ENCODE measurements at places on chromosomes 7 and 10.

GRCh38 chr7:54543051-54543488 lies 895 bp downstream of the VSTM2A start:
- DNase-seq = no peak

DNA sequence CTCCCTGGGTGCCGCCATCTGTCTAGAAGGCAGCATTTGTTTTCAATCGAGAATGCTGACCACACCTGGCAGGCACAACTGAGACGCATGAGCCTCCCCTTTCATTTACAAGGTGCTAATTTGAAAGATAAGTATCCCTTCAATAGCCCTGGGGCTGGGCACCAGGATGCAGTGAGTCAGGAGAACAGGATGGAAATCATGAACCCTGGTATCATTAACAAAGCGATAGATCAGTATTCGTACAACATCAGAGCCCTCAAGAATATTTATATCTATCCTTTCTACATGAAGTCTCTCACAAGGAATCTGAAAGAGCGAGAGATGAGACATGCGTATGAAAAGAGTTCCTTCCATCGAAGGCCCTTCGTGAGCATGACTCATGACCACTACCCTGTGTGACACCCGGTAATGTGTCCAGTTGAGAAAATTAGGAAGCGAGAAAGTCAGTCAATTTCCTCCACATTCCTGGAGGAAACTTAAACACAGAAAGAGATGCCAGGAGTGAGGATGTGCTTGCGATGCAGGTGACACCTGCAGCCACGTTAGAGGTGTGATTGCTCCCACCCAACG lies 123.1 kb upstream of the PITRM1 start:
- no peak for DNase-seq

DNA sequence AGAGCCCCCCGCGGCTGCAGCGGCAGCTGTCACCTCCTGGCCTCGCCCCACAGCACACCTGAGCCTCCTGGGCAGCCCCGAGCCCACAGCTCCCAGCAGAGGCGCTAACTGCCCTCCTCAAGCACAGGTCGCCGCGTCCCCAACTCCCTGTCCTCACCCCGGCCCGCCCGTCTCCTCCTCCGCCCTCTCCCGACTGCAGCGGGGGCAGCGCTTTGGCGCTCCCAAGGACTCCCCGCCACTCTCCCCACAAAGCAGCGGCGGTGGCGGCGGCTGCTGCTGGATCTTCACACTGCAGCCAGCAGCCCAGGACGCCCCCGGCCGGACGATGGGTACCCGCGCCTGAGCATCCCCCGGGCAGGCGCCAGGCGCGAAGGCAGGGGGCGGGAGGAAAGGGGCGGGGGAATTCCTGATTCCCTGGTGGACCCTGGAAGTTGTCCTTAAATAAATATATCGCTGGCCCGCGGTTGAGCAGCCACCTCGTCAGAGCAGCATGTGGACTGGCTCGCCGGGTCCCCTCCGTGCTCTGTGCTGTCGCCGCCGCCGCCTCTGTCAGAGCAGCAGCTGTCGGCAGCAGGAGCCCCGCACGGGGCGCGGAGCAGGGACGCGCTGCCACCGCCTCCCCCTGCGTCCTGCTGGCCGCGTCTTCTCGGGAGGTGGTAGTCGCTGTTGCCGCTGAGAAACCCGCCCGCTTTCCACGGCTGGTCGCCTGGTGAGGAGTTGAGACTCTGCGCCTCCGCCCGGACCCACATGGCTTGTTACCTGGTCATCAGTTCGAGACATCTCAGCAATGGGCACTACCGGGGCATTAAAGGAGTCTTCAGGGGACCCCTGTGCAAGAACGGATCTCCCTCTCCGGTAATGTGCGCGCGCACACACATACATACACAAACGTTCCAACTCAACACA lies at the start of gene ZNF804B:
Gene ZNF804B (plus strand): TSS at position 471 of the 906 bp plus-strand sequence. CDS start 277 bp downstream, at position 748.
- DNase-seq = no peak

- no peak for DNase-seq
Measured at GRCh38 chr10:101451667-101452069, 97.7 kb downstream of the BTRC start.

GRCh38 chr7:57199252-57199651 lies 67.0 kb upstream of the ZNF479 start:
- DNase-seq = no peak

GRCh38 chr7:71444130-71444529 lies 312.2 kb downstream of the GALNT17 start:
- no peak for DNase-seq

DNA sequence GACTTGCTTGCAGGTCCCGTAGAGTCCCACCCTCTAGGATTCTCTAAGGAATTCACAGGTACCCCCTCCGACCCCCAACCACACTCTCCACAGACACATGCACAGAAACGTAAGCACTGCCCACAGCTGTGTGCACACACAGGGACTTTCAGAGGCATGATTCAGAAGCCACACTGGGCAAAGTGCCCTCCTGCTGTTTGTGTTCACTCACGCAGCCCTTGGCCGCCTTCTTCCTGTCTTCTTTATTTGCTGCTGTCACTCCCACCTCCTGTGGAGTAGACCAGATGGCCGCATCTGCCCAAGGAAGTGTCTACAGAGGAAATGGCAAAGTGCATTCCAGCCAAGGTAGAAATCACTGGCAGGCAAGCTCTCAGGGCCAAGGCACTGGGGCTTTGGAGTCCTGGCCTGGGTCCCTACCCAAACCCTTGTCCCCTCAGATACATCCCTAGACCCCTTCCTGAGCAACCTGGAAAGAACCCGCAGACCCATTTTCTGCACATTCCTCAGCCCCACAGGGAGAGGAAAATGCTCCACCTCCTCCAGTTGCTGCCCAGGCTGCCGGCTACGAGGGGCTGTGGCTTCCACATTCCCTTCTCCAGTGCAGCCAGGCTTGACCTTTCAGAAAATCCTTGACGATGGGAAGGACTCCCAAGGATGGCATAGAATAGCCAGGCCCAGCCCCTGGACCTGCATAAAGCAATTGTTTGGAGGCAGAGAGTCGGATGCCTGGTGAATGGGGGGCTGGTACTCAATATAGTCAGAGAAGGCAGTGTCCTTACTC lies 21.6 kb upstream of the GIMAP8 start:
- peak; percentile 52 for DNase-seq

DNA sequence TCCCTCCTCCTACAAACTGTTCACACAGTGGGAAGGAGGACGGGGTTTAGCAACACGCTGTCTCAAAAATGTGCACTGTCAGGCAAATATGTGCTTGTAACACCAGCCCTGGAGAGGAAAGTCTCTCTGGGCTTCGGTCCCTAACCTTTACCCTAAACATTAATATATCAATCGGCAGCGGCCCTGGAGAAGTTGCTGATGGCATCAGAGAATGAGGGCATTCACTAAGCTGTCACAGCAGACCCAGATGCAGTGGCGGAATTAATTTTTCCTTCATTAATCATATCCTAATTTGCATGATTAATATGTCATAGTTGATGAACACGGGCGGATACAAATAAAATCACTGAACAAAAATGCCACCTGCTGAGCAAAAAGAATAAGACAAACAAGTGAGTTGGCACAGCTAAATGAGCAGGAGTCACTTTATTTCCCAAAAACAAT lies 45.2 kb upstream of the INSIG1 start:
- DNase-seq = no peak

DNA sequence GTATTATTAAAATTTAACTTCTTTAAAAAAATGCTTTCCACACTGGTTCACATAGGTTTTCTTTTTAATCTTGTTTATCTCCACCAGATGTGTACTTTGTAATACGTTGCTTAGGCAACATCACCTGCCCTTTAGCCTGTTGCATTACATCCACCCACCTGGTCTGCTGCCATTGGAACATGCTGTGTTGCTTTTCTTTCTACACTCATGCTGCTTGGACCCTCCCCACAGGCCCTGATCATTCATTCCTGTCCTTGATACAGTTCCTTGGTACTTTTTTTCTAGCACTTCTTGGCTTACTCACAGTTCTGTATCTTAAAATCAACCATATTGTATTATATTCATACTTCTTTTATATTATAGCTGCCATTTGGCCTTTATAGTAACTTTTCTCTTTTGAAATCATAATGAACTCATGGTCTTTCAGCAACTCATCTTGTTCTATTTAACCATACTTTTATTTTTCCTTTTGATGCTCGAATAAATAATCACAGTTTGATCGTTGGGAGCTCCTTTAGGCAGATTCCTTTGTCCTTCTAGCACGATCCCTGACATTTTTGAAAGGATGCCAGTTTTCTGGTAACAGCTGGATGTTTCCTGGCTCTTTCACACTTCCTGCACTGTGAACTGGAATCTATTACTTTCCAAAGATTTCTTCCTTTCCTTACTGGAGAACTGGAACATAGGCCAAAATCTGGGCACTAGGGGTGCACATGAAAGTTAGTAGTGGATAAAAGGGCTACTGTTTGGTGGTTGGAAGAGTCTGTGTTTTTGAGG lies 125.1 kb downstream of the CDK14 start:
- no peak for DNase-seq

- no peak for DNase-seq
Measured at GRCh38 chr7:24017519-24017918, 266.5 kb upstream of the NPY start.

DNA sequence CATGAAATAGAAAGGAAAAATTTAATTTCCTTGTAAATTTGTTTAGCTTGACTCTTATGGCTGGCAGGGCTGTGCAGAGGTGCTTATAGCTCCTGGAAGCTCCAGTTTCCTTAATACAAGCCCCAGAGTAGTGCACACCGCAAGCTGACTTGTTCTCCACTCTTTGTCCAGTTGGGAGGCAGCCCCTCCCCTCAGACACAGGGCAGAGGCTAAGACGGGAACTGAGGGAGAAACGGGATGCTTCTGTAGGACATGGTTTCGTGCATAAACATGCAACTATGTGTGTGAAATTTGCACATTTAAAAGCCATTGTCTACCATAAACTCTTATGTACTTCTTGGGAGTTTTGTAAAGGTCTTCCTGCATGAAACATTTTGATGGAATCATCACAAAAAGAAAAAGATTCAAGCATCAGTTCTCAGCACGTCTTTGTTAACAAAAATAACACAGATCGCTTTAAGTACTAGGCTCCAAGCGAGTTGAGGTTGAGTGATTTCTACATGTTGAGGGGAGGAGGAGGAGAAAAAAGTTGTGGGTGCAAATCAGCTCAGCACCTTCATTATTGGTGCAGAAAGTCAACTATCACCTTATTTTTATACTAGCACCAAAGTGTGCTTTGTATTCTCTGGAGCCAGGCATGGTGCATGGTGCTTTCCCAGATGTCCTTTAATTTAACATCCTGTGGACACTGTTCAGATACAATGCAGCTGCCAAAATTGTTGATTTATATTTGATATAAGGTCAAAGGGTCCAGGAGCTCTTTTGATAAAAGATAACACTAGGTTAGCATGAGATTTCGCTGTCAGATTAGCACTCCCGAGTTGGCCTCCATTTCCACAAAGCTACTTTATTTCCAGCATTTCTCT lies 124.5 kb downstream of the CHN2 start:
- DNase-seq = no peak

DNA sequence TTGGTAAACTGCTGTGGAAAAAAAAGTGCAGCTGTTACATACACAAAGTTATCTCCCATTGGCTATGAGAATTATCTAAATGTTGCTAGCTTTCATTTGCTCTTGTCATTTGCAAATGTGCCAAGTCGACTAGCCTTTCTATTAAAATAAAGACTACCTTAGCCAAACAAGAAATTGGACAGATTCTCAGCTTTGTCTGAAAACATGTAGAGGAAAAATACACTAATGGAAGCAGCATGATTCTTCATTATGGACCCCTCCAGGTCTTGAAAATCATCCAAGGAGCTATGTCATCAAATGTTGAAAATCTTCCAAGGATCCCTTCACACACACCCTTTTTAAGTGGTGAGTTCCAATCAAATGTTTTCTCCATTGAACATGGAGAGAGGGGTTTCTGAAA lies 237.7 kb downstream of the ETV1 start:
- no peak for DNase-seq

DNA sequence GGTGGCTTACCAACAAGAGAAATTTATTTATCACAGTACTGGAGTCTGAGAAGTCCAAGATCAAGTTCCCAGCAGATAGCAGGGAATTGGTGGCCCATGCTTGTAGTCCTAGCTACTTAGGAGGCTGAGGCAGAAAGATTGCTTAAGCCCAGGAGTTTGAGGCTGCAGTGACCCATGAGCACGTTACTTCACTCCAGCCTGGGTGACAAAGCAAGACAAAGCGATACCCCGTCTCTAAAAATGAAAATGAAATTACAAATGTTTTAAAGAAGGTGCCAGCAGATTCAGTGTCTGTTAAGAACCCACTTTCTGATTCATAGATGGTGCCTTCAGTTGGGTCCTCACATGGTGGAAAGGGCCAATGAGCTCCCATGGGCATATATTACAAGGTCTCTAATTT lies 20.6 kb upstream of the ARHGAP12 start:
- no peak for DNase-seq

- no peak for DNase-seq
Measured at GRCh38 chr7:144738708-144739314, 97.0 kb downstream of the TPK1 start.

DNA sequence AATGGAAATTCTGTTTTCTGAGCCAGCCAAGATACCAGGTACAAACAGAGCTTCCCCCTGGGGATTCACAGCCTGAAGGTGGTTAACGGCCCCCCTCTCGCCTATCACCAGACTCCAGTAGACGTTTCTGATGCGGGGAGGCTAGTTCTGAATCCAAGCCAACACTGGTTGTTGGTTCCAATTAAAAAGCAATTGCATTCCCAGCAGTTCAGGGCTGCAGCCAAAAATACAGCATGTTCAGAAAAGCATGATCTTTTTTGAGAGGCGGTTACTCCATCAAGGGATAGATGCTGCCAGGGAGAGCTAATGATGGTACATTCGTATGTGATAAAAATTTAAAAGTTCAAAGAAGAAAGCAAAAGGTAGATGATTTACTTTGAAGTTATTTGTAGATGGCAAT lies 481.0 kb downstream of the GALNT17 start:
- no peak for DNase-seq

GRCh38 chr10:32388258-32389027 lies 41.5 kb upstream of the EPC1 start:
- DNase-seq = no peak

Data from stimulated activated naive B cell treated with anti-CD40 and anti-IgM and Interleukin-4, amounts not matched to agents 10 μg/mL and 1 μg/mL and 100 μg/mL, for 72 hours (primary cell).